ENCODE measurements at places on chromosomes 5 and 9. TPM values are rescaled to one million over a fixed set of nuclear protein-coding genes. Genes with fewer than 3 reads are reported as not detected.

Gene POU5F2
- 0.63 TPM for total RNA-seq

Gene SEMA5A
- 0.08 TPM for total RNA-seq

Gene BHMT
- not detected for total RNA-seq

Gene PCDHA12
- not detected for total RNA-seq

Gene DDX4
- 0.23 TPM for total RNA-seq

Gene ITK
- total RNA-seq: 324 TPM

Gene DBH
- total RNA-seq: not detected

Gene UHRF2
- total RNA-seq: 77.0 TPM

Gene SLC36A2
- not detected for total RNA-seq

Gene COL5A1
- 0.18 TPM for total RNA-seq

Gene OR1Q1
- total RNA-seq: not detected

Gene IRX2
- total RNA-seq: not detected

Gene PDE8B
- total RNA-seq: 0.60 TPM

Gene COL27A1
- total RNA-seq: 2.8 TPM

Gene STX17
- 40.0 TPM for total RNA-seq

Gene FAM151B
- total RNA-seq: not detected

Gene TLR4
- total RNA-seq: 0.07 TPM

Gene SLC1A3
- total RNA-seq: not detected

Gene EDIL3
- total RNA-seq: not detected

Gene SLC6A18
- 0.10 TPM for total RNA-seq

Gene OR1J2
- not detected for total RNA-seq

Gene TXNDC8
- total RNA-seq: not detected

Gene SH3RF2
- total RNA-seq: not detected

Gene CHSY3
- total RNA-seq: not detected

Gene IL4
- 0.55 TPM for total RNA-seq

Measured in activated naive CD4-positive, alpha-beta T cell treated with anti-CD3 and anti-CD28 coated beads, Interleukin-2, amount 10 ng/mL, durations not matched to agents 5 hours and 36 hours (primary cell).